Skeletal muscle cell (primary cell): ENCODE measurements at places on chromosomes 1 and 21.

DNA sequence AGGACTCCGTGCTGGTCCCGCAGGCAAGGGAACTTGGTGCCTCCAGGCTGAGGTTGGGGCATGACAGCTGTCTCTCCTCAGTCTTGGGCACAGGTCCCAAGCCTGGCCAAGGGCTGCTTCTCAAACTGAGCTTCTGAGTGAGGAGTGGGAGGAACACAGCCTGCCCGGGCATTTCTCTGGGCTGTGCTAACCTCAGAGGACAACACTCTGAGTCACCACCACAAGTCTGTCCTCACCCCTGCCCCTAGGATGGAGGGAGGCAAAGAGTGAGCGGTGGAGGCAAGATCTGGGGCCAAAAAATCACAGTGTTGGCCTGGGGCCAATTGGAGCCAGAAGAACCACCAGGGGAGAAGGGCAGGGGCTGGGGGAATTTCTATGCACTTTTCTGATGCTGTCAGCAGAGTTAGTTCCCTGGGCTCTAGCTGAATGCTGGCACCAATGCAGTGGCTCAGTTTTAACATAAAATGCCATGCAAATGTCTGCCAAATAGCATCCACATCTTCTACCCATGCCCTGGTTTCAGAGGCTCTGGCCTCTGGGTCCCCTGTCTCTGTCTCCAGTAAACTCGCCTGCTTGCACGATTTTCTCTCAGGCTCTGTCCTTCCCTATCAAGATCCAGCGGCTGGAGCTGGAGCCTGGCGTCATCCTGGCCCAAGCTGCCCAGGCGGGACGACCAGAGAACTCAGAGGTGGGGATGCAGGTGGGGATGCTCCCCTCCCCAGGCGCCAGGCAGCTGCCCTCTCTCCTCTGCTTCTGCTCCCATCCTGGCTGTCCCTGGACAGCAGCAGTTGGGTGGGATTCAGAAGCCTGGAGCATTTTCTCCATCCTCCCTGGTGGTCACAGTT lies 11.0 kb upstream of the CDK18 start:
- DNase-seq, result peak; percentile 62

GRCh38 chr1:199719156-199719842 lies 308.2 kb upstream of the NR5A2 start:
- DNase-seq, result no peak

DNA sequence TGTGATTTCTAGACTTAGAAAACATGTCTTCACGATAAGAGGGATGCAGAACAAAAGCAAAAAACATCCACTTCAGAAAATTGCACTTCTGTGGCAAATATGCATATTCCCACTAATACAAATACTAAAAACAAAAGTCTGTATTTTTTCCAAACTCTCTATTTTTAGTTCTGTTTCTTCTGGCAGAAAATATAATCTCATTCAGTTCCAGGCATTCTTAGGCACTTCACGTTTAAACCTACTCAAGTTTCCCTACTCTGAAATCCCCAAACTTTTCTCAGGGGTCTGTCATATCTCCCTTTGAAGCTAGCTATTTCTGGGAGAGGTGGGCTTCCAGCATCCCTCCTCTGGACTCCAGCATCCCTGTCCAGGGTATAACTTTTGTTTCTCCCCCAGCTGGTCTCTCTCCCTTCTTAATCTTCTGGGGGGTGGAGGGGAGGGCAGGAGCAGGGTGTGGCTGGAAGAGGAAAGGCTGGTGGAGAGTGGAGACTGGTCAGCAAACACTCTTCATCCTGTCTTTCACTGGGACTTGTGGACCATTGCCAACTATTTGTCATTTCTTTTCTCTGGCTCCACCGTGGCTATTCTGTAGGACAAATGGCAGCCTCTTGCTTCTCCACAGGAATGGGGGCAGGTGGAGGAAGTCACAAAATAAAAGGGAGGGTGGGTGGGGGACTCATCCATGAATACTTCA lies 19.6 kb upstream of the NCF2 start:
- no peak for DNase-seq

DNA sequence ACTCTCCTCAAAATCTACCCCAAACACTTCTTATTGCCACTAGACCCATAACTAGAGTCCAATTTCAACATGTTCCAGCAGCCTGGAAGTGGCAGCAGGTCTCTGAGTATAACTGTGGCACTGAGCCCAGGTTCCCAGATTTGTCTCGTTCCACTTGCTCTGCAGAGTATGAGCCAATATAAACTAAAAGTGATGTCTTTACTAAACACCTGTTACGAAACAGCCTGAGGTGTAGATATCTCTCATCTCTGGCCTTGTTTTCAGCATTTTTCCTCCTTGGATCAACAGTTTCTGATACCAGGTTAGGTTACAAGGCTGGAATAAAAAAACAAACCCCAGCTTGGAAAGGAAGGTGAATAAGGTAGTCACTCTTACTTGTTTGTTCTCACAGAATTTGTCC lies 25.2 kb upstream of the PRDX6 start:
- no peak for DNase-seq
